ENCODE measurements at places on chromosomes 2 and 18. TPM values are rescaled to one million over a fixed set of nuclear protein-coding genes. Genes with fewer than 3 reads are reported as not detected.

- DNase-seq, result no peak
Measured at GRCh38 chr2:181311837-181312236, 145.3 kb upstream of the ITGA4 start.

- DNase-seq, result peak; percentile 88
Measured at GRCh38 chr2:240963868-240964703, 34.3 kb upstream of the SNED1 start.

DNA sequence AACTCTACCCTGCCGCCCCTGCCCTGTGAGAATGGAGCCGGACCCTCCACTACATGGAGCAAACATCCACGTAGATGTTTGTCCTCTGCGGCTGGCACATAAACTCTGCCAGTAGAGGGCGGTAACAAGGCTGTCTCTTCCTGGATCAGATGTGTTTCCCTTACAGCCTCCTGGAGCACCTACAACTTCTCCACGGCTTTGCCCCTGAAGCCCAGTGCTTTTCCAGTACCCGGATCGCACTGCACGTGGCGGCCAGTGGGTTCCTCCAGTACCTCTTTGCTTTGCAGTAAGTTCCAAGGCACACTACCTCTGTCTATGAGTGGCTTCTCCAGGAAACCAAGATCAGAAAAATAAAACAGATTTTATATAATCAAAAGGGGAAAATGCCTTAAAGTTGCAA, 651.3 kb downstream of the DCDC2C start:
- DNase-seq, result no peak

- no peak for DNase-seq
Measured at GRCh38 chr2:25845843-25846505, 32.3 kb downstream of the ASXL2 start.

DNA sequence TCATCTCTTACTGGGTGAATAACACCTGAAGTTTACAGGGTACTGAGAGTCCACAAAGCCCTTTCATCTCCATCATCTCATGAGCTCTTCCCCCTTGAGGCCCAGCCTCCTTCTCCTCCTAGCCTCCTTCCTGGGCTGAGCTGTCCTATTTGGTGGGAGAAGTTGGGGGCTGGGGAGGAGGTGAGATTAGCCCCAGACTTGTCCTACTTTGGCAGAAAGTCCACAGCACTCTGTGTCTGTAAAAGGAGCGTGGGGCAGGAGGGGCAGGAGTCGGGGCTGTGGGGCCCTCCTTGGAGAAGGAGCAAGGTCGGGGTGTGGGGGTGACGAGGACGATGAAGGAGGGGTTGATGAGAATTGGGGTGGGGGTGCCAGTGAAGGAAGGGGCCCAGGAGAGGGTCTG, 10.0 kb upstream of the DES start:
- no peak for DNase-seq

DNA sequence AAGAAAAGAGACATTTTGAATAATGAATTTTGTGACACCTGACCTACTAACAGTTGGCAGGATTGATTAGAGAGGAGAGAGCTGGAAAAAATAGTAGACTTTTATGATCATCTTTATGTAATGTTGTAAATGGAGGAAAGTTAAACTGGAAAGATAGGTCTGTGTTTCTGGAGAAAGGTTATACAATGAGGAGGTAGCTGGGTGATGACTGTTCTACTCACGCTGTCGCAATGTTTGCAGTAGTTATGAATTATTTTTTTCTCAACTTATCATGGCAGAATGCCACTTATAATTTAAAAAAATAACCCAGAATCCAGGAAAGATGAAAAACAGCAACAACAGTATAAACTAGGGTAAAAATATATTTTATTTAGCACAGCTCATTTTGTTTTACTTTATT, 364.9 kb downstream of the SPAG16 start:
- no peak for DNase-seq

DNA sequence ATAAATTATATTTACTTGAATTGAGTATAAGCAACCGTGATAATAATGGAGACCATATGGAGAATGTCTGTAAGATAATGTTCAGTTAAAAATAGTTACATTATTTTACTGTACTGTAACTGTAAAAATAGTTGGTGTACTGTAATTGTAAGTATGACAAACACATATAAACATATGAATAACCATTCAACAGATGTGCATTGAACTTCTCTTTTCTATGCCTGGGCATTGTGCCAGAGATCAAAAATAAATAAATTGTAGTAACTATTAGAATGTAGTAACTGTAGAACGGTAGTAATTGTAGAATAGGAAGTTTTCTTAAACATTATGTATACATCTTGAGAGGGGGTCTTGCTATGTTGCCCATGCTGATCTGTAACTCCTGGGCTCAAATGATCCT, 287.4 kb upstream of the EPAS1 start:
- no peak for DNase-seq

The EPAS1 gene
- 717 TPM for total RNA-seq

The EIF5B gene
- total RNA-seq, result 46.1 TPM

The GAD1 gene
- not detected for total RNA-seq

The EPHA4 gene
- 23.1 TPM for total RNA-seq

Data from mesenteric fat pad (tissue), 1 donor.